ENCODE measurements at places on chromosomes 13 and 19.

DNA sequence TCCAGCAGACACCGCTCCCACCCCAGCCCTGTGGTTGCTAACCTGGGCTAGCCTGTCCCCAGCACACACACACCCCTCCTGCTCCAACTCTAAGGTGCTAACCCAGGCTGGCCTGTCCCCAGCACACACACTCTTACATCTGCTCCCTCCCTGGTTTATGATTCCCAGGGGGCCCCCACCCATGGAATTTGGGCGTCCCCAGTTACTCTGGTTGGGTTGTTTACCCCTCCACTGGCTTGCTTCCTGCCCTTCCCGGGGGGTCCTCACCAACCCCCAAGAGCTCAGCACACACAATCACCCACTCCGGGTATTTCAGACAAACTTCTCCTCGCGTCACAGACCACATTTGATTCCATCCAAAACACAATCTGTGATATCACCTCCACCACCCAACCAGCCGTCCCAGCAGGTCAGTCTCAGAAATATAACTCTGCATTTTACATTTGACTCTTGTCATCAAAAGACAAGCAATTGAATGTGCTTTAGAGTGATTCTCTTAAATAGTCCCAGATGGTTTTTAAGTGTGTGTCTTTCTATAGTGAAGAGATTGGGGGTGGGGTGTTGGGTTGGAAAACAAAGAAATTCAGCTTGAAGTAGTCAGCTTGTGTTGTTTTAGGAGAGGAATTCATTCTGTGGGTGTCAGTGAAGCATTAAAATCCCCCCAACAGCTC, 20.1 kb downstream of the COL4A2 start:
- DNase-seq = no peak

DNA sequence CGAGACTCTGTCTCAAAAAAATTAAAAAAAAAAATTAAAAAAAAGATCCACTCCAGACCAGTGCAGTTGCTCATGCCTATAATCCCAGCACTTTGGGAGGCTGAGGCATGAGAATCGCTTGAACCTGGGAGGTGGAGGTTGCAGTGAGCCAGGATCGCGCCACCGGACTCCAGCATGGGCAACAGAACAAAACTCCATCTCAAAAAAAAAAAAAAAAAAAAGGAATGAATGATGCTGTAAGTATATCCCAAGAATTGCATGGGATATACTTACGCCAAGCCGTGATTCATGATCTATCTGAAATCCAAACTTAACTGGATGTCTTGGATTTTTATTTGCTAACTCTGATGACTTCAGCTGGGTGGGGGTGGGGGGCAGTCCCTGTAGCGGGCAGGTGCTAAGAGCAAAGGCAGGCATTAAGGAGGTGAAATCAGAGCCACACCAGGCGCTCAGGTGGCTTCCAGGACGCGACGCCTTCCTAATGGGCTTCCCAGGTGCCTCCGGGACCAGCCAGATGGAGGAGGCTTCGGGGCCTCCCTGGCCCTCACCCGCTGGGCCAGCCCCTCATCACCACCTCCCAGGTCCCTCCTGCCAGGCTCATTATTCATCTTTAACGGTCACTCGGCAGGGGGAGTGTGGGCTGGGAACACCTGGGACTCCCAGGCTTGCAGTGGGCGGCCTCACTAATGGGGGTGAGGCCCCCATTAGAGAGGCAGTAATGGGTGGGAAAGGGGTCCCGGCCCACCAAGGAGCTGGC, 11.4 kb upstream of the FUT5 start:
- DNase-seq = no peak

- no peak for DNase-seq
Measured at GRCh38 chr19:39296055-39296645, at the start of gene IFNL1. Gene IFNL1, plus strand, starts transcription at chr19:39296407. Its CDS starts 15 bp downstream, at chr19:39296422.

- no peak for DNase-seq
Measured at GRCh38 chr13:110331362-110331761, 24.3 kb downstream of the COL4A2 start.

DNA sequence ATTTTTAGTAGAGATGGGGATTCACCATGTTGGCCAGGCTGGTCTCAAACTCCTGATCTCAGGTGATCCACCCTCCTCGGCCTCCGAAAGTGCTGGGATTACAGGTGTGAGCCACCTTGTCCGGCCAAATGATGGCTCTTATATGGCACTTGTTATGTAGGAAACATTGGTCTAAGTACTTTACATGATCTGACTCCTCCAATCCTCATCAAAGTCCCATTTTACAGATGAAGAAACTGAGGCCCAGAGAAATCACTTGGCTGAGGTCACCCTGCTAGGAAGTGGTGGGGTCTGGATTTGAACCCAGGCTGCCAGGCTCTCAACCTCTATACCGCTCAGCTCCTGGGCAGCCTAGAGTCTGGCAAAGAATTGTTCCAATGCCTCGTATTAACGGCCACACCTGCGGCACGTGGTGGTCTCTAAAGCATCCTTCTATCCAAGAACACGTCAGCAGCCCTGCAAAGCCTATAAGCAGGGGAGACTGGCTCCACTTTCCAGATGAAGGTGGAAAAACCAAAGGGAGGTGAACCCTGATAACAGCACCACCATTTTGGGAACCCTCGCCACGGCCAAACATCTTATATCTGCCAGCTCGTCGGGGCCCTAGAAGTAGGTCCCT, 18.1 kb downstream of the SHANK1 start:
- DNase-seq = no peak

DNA sequence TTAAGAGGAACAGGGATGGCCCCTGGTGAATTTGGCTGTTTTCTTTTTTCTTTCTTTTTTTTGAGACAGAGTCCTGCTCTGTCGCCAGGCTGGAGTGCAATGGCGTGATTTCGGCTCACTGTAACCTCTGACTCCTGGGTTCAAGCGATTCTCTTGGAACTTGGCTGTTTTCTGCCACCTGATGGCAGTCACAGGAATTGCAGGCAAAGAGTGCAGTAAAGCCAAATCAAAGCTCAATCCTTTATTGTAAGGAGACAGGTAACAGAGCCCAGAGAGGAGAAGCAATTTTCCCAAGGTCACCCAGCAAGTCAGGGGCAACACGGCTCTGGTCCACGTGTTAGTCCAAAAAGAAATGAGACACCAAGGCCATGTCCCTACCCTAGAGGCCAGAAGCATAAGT, 6.2 kb downstream of the TINCR start:
- DNase-seq = no peak

DNA sequence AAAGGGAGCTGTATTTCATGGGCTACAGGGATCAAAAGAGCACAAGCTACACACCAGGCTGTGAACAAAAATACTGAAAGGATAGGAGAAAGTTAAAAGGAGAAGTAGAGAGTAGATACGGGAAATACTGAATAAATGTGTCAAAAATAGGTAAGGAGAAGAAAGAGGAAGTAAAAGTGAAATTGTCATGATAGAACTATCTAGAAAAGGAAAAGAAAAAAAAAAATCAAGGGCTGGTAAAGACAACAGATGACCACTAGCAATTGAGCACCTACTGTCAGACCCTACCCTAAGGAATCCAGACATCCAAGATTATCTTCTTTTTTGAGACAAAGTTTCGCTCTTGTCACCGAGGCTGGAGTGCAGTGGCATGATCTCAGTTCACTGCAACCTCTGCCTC, 4.8 kb downstream of the RUBCNL start:
- DNase-seq = no peak

DNA sequence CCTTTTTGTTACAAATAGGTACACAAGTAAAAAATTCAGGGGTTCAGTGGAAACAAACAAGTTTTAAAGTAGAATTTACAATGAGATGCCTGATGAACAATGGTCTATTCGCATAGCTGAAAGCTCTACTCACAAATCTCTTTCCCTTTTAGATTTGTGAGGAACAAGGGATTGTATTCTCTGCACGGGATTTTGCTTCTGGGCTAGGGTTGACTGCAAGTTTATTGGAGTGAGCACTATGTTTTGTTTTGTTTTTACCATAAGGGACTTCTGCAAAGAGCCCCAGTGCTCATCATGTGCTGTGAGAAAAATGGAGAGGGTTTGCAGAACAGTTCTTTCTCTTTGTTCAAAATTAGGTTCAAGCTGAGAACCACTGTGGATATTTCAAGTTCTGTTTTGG, 160.5 kb downstream of the DLEU7 start:
- DNase-seq = no peak

DNA sequence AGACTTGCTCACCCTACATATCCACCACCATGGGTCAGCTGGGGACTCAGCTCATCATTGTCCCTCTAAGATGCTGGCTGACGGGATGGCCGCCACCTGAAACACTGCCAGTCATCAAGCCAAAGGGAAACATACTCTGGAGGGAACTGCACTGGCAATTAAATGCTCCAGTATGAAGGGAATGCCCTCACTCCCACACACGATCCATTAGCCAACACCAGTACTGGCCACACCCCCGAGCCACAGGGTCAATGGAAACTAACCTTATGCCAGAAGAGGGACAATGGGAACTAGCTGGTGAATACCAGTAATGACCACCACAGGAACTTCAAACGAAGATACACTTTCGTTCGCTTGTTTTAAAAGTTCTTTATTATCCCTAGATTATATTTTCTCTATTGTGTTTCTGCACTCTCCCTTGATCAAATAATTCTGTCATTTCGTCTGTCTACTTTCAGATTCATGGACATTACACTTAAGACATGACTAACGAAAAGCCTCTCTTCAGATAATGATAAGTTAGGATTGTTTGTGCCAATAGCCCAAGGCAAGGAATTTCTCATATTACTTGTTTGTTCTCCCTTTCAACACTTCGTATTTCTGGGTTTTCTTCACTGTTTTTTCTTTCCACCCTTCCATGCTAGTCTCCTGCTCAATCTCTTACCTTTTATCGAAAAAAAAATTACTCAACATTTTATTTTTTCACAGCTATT, 1.7 kb upstream of the ZNF507 start:
- no peak for DNase-seq

GRCh38 chr19:40530091-40530901, 46.4 kb upstream of the SHKBP1 start:
- no peak for DNase-seq

- DNase-seq = no peak
Measured at GRCh38 chr19:30780456-30780855, 408.3 kb downstream of the ZNF536 start.

DNA sequence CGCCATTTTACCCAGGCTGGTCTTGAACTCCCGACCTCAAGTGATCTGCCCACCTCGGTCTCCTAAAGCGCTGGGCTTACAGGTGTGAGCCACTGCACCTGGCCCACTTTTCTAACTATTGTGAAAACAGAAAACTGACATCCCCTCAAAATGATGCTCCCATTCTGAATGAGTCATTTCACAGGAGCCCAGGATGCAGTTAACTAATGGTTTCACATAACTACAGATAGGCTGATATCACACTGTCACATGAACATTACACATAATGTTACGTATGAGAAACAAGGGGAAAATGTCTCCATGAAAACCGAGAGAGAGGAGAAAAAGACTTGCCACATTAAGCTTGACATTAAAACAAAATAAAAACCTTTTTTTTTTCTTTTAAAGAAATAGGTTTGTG, 37.5 kb downstream of the N4BP2L2 start:
- no peak for DNase-seq

- no peak for DNase-seq
Measured at GRCh38 chr13:99228737-99229691, 28.4 kb downstream of the UBAC2 start.

DNA sequence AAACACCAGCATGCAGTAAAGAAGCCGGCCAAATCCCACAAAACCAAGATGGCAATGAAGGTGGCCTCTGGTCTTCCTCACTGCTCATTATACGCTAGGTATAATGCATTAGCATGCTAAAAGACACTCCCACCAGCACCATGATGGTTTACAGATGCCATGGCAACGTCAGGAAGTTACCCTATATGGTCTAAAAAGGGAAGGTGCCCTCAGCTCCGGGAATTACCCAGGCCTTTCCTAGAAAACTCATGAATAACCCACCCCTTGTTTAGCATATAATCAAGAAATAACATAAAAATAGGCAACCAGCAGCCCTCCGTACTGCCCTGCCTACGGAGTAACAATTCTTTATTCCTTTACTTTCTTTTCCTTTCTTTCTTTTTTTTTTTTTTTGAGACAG, 21.1 kb upstream of the PLEKHF1 start:
- no peak for DNase-seq

DNA sequence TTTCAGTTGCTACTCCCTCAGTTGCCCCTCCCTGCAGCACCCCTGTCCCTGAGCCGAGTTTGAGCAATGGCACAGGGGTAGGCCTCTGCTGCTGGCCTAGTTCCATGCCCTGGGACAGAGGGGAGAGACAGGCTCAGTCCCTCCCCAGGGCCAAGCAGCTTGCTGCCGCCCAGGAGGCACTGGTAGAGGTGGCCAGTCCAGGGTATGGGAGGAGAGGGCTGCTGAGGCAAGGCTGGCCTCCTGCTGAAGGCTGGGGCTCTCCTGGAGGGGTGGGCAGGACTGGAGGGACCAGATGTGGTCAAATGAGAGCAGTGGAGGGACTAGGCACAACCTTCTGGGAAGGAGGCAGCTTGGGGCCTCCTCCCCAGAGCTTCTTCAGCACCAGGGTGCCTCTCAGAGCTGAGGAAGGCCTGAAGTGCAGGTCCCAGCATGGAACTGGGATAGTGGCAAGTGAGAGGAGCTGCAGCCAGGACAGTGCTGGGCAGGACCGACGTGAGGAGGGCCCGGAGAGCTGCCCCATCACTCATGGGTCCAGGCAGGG, 29.8 kb upstream of the VSTM2B start:
- DNase-seq = no peak

GRCh38 chr19:46520616-46521015, 24.9 kb upstream of the PNMA8B start:
- DNase-seq = no peak

DNA sequence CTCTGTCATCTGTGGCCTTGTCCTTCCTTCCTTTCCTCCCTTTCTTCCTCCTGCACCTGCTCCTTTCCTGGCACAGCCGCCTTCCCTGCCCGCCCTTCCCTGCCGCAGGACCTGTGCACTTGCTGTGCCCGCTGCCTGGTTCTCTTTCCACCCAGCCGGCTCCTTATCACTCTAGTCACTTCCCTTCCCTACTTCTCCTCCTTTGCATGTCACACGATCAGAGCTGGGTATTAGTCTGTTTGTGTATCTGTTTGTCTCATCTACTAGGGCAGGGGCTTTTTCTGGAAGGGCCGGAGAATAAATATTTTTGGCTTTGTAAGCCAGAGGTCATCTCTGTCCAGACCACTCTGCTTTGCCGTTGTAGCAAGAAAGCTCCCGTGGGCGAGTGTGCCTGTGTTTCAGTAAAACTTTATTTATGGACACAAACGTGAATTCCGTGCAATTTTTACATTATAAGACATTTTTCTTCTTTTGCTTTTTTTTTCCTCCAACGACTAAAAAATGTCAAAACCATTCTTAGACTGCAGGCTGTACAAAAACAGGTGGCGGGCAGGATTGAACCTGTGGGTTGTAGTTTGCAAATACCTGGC, 6.1 kb downstream of the KDM4B start:
- DNase-seq = no peak

GRCh38 chr13:100357764-100358163, 230.8 kb downstream of the GGACT start:
- no peak for DNase-seq

All from stimulated activated CD4-positive, alpha-beta T cell treated with anti-CD3 and anti-CD28 coated beads, Interleukin-4, amount 100 ng/mL, for 48 hours (primary cell).